ENCODE measurements at places on chromosomes 12 and 14. TPM values are rescaled to one million over a fixed set of nuclear protein-coding genes. Genes with fewer than 3 reads are reported as not detected.

The CORO1C gene
- 108 TPM for total RNA-seq

The GMFB gene
- total RNA-seq, result 56.4 TPM

The NINJ2 gene
- 0.42 TPM for total RNA-seq

The PLEKHD1 gene
- total RNA-seq, result 1.0 TPM

GRCh38 chr14:55099756-55100155, 29.3 kb upstream of the LGALS3 start:
- no peak for DNase-seq

GRCh38 chr14:49970474-49971147, 77.7 kb downstream of the ARF6 start:
- no peak for DNase-seq
